ENCODE measurements at places on chromosomes 5 and 9.

- no peak for DNase-seq
Observed at GRCh38 chr5:151427258-151427657, 20.1 kb upstream of the SLC36A1 start.

DNA sequence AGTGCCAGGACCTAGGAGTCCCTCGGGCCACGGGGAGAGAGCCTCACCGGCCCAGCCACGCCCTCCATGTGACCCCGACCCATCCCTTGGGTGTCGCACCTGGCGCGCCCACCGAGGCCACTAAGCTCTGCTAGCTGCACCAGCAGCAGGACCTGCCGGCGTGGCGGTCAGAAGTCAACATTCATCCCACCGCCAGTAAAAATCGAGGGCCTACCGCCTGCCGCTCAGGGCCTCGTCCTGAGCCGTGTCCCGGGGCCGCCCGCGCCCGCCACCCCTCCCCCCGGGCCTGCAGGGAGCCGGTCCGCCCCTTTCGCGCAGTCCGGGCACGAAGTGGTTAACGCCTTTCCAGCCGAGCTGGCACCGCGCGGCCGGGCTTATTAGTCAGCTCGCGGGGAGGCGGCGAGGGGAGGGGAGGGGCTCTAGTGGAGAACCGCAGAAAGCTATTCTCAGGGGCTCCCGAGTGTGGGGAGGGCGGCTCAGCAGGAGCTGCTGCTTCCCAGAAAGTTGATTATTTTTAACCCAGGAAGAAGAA, 124.4 kb downstream of the C9orf50 start:
- peak; percentile 92 for DNase-seq

DNA sequence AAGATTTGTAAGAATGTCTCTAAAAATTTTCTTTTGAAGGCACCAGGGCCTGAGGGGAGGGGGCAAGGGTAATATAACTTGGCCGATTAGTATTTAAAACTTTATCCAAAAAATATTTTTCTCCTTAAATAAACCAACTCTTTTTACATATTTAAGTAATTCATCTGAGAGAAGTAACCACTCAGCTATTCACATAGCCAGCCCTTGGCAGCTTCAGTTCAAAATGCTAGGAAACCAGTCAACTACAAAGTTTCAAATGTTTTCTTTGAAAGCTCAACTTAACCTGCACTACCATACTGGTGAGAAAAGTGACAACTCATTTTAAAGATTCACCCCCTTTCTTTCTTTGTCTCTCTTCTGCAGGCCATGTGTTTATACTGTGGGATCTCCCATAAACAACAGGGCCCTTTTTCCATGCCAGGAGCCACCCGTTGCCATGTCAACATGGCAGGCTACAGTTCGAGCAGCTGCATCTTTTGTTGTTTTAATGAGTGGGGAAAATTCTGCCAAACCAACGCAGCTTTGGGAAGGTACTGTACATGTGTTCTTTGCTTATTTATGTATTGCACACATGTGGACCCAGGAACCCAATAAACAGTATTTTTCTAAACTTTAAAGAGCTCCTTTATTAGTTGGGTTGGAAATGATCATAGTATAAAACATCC, 46.3 kb downstream of the AOPEP start:
- no peak for DNase-seq

DNA sequence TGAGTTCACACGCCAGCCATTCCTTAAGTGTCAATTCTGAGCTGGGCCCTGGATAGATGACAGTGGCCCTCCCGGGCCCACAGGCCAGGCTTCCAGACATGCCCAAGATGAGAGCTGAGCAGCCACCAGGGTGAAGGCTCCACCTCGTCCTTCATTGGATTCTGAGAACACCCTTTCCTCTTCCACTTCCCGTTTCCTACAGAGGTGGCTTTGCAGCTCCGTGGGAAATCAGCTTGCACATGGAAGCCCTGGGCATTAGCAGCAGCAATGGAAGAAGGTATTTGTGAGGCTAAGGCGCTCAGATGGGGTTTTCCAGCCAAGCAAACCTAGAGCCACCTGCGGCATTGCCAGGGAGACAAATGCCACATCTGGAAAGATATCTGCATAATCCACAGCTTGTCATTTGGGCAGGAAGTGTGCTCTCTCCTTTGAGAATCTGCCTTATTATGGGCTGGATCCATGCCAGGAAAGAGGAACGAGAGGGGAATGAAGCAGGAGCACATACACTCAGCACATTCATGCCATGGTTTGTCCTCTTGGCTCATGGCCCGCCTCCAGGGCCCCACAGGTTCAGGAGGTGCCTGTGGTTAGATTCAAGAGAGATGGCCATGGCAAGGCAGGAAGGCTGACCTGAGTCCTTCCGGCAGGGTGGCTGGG, 34.1 kb downstream of the CFAP77 start:
- no peak for DNase-seq

- DNase-seq, result no peak
Observed at GRCh38 chr5:41558295-41558694, 47.9 kb upstream of the PLCXD3 start.

GRCh38 chr9:87497080-87497603, 525 bp upstream of the DAPK1 start:
- no peak for DNase-seq

DNA sequence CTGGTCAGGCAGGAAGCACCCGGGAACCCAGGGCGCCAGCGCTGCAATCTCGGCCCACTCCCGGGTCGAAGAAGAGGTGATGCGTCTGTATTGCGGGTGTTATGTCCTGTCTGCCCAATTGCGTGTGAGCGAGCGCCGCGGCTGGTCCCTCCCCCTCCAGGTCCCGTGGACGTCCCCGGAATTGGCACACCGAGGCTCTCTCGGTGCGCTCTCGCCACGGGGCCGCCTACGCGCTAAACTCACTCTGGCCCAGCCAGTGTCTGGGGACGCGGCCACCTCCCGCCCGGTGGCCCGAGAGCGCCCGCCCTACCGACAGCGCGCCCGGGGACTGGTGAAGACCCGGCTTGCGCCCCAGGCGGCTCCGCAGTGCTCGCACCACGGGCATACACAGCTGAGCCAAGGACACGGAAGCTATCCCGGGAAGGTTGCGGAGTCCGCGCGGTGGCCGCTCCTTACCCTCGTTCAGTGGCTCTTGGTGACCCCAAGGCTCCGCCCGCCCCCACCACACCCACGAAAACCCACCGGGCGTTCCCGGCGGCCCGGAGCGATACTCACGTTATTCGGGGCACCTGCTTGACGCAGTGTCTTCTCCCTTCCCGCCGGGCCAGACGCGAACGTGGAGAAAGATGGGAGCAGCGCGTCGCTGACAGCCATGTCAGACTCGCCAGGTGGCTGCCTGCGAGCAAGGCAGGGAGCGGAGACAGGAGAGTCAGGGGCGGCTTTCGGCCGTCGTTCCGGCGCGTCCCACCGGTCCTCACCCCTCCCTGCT, 1.0 kb downstream of the KLF4 start:
- no peak for DNase-seq

DNA sequence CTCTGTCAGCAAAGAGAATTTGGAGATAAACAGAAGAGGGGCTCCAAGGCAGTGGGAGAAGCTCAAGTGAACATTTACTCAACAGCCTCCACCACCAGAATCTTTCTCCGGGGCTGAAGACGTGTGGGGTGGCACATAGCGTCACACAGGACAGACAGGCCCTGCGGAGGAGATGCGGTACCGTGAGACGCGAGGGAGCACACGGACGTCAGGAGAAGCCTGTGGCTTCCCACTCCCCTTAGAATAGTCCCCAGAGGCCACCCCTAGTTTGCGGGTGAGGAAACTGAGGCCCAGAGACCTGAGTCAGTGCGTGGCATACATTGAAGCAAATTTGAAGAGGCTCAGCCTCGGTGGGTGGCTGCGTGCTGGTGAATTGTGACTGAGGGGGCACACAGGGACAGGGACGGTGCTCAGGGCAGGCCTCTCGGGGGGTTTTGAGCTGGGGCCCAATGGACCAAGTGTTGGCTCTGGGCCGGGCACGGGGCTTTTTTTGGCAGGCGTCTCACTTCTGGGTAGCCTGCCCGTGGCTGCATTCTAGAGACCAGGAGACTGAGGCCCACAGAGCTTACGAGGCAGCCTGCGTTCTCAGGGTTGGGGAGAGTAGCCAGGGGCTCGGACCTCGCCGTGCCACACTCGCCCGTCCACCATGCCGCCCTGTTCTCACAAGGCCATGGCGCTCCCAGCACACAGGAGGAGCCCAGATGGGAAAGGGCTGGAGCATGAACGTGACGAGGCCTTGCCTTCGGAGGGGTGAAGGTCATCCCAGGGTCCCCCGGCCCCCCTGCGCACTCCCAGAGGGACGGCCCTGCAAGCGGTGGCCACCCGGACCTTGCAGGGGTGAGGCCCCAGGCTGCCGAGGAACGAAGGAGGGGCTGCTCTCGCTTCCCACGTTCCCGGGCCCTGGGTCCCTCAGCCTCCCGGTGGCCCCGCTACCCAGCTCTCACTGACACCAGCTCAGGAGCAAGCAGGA, 220.6 kb downstream of the C9orf50 start:
- no peak for DNase-seq

GRCh38 chr5:124920909-124921666, 174.6 kb upstream of the ZNF608 start:
- DNase-seq, result no peak

- DNase-seq, result no peak
Observed at GRCh38 chr5:24737163-24737562, 92.4 kb upstream of the CDH10 start.

GRCh38 chr9:34716711-34717110, 6.8 kb upstream of the CCL21 start:
- DNase-seq, result no peak

DNA sequence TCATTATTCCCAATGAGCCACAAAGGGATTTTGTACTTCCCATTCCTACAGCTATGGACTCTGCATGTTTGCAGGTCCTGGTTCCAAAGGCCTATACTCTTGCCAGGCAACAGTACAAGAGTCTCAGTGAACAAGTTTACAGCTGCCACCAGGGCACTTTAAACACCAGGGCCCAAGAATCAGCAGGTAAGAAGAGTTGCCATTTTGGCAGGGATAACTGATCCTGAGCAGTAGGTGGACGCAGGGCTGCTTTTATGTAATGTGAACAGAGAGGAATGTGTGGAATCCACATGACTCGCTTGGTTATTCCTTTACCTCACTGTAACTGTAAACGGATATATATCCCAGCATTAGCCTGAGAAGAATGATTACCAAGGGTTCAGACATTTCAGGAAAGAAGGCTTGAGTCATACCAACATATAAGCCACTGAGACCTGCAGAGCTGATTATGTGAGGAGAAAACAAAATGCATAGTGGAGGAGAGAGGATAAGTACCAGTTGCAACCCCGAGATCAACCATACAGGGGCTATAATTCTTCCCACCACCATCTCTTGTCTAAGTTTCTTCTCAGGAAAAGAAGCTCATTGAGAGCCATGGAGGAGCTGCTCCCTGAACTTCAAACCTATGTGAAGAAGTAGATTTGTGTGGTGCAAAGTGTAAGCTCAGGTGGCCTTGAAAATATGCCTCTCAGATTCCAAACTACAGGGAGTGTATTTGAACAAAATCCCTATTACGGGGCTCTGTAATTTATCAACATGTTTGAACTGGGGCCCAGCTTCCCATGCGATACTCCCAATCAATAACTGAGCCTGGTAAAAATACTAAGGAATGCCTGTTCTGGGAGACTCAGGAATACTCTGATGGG, 24.6 kb downstream of the RAPGEF6 start:
- DNase-seq, result no peak

GRCh38 chr9:21965401-21965951, 28.7 kb downstream of the CDKN2A start:
- DNase-seq, result peak; percentile 35

GRCh38 chr5:164073081-164073480, 567.7 kb downstream of the MAT2B start:
- DNase-seq, result no peak

- no peak for DNase-seq
Observed at GRCh38 chr9:75365196-75365595, 276.9 kb downstream of the OSTF1 start.

- no peak for DNase-seq
Observed at GRCh38 chr5:60546207-60546606, 153.8 kb downstream of the DEPDC1B start.

GRCh38 chr5:107875833-107876232, 205.1 kb upstream of the EFNA5 start:
- DNase-seq, result no peak

- no peak for DNase-seq
Observed at GRCh38 chr9:73613092-73613701, 461.5 kb downstream of the ANXA1 start.

DNA sequence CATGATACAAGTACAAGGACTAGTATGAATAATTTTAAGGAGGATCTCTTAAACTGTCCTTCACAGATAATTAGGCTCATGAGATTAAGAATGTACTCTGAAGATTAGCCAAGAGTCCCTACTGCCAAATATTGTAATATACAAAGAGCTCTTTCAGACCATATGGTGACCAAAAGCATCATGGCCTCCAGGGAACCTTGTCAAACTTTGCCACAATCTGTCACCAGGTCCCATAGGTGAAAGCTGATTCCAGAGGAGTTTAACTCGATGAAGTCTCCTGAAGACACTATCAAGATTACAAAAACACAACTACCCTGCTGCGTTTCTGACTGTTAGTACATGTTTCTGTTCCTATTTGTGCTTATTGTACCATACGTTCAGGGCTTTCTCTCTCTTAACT, 395.4 kb upstream of the ITGA1 start:
- no peak for DNase-seq

- DNase-seq, result no peak
Observed at GRCh38 chr9:18260521-18260920, 213.4 kb upstream of the ADAMTSL1 start.

GRCh38 chr9:99189887-99190596, 31.7 kb downstream of the ALG2 start:
- DNase-seq, result no peak

DNA sequence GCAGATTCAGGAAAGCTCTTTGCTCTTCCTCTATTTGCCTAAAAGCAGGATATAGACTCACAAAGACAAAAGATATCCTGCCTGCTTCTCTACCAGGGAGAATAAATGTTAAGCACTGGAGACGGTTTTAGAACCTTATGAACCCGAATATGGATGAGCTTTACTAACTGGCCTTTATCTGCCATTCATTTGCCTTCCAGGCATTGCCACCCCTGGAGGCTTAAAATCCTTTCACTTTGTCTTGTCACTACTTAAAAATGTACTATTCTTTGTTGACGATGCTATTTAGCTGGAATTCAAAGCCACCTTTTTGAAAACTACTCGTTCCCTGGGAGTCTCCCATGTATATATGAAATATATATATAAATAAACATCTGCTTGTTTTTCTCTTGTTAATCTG, 23.2 kb upstream of the LVRN start:
- no peak for DNase-seq

- no peak for DNase-seq
Observed at GRCh38 chr5:61298580-61298979, 33.5 kb upstream of the ZSWIM6 start.

GRCh38 chr5:176355400-176356178, 6.0 kb downstream of the KIAA1191 start:
- DNase-seq, result no peak

DNA sequence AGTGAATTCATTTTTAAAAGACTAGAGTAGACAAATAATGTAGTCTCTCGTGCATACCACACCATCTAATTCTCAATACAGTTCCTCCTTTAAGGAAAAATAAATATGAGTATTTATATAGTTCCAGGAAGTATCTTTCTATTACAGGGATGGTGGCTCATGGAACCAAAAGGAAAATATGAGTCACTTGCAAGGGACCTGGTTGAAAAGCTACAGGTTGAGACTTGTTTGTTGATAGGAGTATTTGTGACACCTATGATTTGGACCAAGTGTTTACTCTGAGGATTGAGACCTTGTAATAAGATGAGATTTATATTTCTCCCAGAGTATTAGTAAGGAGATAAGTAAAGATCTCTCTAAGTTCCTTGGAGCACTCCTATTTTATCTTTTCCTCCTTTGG, 67.4 kb downstream of the CDO1 start:
- DNase-seq, result no peak

GRCh38 chr5:2867373-2867933, 116.0 kb upstream of the IRX2 start:
- DNase-seq, result no peak

- DNase-seq, result no peak
Observed at GRCh38 chr5:63155310-63155631, 576.7 kb downstream of the LRRC70 start.
